ENCODE measurements at places on chromosomes 7 and 10.

DNA sequence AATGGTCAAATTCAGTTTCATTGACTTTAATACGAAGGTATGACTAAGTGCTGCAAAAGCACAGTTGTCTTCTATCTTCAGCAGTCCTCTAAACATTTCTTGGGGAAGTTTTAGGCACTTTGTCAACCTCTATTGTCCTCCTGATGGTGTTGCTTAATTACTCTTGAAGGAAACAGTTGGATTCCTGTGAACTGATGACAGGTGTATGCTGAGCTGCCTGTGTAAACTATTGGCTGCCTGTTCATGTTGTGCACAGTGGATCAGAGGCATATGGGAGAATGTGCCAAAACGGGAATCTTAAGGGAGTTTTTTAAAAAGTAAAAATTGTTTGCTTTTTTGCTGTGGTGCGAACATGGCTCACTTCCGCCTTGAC is 221.0 kb downstream of the AUTS2 start:
- no peak for DNase-seq

- no peak for DNase-seq
Observed at GRCh38 chr7:129678606-129679005, 67.1 kb downstream of the NRF1 start.

DNA sequence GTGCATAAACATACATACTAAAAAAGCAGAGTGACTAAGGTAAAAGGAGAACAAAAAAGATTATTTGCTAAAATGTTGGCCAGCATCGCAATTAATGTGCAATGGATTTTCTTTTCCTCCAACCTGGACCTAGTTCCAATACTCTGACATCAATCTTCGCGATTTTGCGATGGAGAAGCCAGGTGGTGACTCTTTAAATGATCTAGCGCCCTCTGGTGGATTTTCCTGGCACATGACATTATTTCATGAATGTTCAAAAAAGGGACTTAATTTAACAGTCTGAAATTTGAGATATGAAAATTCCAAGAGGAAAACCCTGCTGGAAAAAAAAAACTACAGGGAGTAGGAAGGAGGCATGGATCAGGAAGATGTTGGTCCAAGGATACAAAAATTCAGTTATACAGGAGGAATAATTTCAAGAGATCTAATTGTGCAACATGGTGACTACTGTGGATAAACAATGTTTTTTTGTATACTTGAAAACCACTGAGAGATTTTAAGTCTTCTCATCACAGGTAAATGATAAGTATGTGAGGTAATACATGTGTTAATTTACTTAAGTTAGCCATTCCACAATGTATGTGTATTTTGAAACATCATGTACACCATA is 4.3 kb upstream of the KCNMA1 start:
- no peak for DNase-seq

DNA sequence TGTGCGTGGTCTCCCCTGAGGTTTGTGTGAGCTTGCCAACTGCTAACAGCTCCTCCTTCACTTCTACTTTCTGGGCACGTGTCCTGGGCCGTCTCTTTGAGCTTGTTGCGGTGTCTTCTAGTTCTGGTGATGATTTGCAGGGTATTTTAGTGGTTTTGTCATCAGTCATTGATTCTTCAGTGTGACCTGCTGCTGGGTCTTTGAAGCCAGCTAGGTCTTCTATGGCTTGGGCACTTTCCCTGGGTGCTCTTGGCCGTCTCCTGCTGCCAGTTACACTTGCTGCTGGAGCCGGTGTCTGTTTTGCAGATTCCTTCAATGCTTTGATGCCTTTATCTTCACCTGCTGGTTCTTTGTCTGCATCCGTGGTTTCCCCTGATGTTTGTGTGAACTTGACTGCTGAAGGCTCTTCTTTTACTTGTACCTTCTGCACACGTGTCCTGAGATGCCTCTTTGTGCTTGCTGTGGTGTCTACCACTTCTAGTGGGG is 23.0 kb downstream of the MKI67 start:
- DNase-seq = no peak

All from stimulated activated CD4-positive, alpha-beta T cell treated with anti-CD3 and anti-CD28 coated beads, Interleukin-15, amount 100 ng/mL, for 48 hours (primary cell).